ENCODE measurements at places on chromosomes 7 and 10. TPM values are rescaled to one million over a fixed set of nuclear protein-coding genes. Genes with fewer than 3 reads are reported as not detected.

GRCh38 chr10:103086261-103086660, 106.8 kb downstream of the NT5C2 start:
- no peaks in the 10 kb centered on the region for H3K27me3 ChIP-seq
- H3K4me1 ChIP-seq, result no peaks in the 10 kb centered on the region
- DNase-seq, result no peak
- H3K4me3 ChIP-seq, result no peak overlapping the region
- H3K36me3 ChIP-seq, result peaks cover 26% of the 10 kb centered on the region

GRCh38 chr7:141071260-141071854, 2.5 kb upstream of the TMEM178B start:
- peaks cover 12% of the 10 kb centered on the region for H3K4me1 ChIP-seq
- H3K27me3 ChIP-seq, result peaks cover 44% of the 10 kb centered on the region
- H3K27ac ChIP-seq, result no peak overlapping the region
- peak; percentile 72 for DNase-seq

DNA sequence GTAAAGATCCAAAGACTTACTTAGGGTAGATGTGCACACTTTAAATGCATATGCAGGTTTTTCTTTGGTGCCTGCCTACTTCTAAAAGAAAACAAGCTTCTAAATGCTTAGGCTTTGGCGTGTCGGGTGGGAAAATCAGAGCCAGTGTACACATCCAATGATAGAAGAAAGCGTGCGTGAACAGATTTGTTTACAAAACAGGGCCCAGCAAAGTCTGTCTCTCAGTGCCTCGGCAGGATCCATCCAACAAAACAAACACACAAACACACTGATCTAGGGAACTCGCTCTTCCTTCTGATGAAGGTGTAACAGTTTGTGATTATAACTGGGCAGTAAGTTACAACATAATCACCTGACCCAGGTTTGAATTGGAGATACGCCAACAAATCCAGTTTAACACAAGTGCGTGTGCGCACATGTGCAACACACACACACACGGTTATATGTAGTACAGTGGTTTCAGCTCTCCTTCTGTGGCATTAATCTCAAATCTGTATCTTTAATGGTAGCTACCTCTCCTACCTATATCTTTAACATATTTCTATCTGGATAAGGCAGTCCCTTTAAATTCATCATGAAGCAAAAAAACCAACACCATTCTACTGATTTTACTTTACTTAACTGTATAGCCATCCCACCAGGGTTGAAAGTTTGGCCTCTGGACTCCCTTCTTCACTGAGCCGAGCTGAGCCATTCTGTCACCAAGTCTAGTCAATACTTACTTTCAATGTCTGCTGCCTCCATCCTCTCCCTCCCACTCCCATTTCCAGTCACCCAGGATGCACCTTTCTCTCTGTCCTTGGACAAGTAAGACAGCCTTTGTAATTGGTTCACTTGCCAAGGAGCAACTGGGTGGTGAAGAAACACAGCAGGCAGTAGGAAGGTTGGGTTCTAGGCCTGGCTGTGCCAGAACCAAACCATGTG, 184.4 kb upstream of the KLF14 start:
- H3K4me3 ChIP-seq, result peak overlapping the region; percentile 46
- peaks cover 85% of the 10 kb centered on the region for H3K36me3 ChIP-seq
- H3K27ac ChIP-seq, result peak overlapping the region; percentile 83

- H3K4me3 ChIP-seq, result peak overlapping the region; percentile 24
- no peaks in the 10 kb centered on the region for H3K36me3 ChIP-seq
- DNase-seq, result no peak
- H3K4me1 ChIP-seq, result peaks cover 14% of the 10 kb centered on the region
Observed at GRCh38 chr10:95291365-95292039, 699 bp upstream of the PDLIM1 start.

- H3K36me3 ChIP-seq, result no peaks in the 10 kb centered on the region
- peak; percentile 41 for DNase-seq
- no peak within 1 kb of the TSS for H3K4me3 ChIP-seq
- no peaks in the 10 kb centered on the region for H3K4me1 ChIP-seq
- H3K27ac ChIP-seq, result no peak within 1 kb of the TSS
- peaks cover 52% of the 10 kb centered on the region for H3K27me3 ChIP-seq
Observed at GRCh38 chr10:114239117-114239993, at the start of gene VWA2. VWA2 (plus strand) TSS chr10:114239254; CDS start chr10:114248714, 9,460 bp downstream.

- DNase-seq, result no peak
- no peaks in the 10 kb centered on the region for H3K27me3 ChIP-seq
- H3K4me3 ChIP-seq, result no peak within 1 kb of the TSS
- no peak within 1 kb of the TSS for H3K27ac ChIP-seq
Observed at GRCh38 chr7:56092789-56093531, at the start of gene PHKG1. PHKG1 (minus strand) TSS chr7:56092952; CDS start chr7:56088941, 4,011 bp downstream.

DNA sequence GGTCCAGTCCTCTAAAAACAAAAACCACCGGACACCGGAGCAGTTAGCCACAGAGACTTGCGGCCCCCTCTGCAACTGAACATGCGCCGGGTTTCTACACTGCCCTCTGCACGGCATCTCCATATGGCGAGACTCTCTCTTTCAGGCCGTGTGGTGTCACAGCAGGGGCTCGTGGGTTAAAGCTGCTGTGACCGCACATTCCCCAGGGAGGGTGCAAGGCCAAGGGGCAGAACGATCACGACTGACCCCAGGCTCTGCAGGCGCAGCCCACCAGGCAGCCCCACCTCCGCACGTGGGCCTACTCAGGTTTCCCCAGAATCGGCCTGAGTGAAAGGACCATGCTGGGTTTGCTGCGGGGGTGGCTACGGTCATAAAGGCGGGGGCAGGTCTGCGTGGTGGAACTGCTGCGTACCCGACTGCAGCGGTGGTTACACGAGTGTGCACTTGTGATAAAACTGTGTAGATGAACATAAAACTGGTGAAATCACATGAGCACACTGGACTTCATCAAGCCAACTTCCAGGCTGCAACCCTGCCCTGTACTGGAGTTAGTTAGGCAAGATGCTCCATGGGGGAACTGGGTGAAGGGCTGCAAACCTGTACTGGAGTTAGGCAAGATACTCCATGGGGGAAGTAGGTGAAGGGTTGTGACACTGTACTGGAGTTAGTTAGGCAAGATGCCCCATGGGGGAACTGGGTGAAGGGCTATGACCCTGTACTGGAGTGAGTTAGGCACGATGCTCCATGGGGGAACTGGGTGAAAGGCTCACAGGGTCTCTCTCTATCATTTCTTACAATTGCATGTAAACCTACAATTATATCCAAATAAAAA, 81.4 kb upstream of the PPP2R2D start:
- no peak for DNase-seq
- peaks cover 2% of the 10 kb centered on the region for H3K27me3 ChIP-seq
- H3K4me1 ChIP-seq, result no peaks in the 10 kb centered on the region
- H3K36me3 ChIP-seq, result no peaks in the 10 kb centered on the region
- H3K27ac ChIP-seq, result no peak overlapping the region
- no peak overlapping the region for H3K4me3 ChIP-seq

DNA sequence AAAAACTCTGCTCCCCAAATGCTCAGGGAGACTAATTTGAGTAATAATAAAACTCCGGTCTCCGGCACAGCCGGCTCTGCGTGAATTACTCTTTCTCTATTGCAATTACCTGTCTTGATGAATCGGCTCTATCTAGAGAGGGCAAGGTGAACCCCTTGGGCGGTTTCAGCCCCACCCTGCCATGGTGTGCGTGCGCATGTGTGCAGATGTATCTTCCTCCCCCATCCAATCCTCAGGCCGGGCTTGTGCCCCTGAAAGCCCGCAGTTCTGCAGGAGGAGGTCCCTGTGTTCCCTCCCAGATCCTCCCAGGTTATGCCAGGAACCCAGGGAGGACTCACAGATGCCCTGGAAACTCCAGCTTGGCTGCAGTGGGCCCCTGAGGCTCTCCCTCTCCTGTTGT, 48.3 kb upstream of the MYL10 start:
- H3K4me1 ChIP-seq, result no peaks in the 10 kb centered on the region
- no peak overlapping the region for H3K27ac ChIP-seq
- H3K4me3 ChIP-seq, result no peak overlapping the region
- no peaks in the 10 kb centered on the region for H3K27me3 ChIP-seq
- no peaks in the 10 kb centered on the region for H3K36me3 ChIP-seq

GRCh38 chr7:116518961-116519360, 5.9 kb upstream of the CAV1 start:
- H3K4me1 ChIP-seq, result no peaks in the 10 kb centered on the region
- no peak for DNase-seq
- peaks cover 39% of the 10 kb centered on the region for H3K27me3 ChIP-seq
- H3K4me3 ChIP-seq, result no peak overlapping the region
- no peaks in the 10 kb centered on the region for H3K36me3 ChIP-seq
- no peak overlapping the region for H3K27ac ChIP-seq

GRCh38 chr7:69588773-69589172, 9.5 kb upstream of the AUTS2 start:
- H3K4me1 ChIP-seq, result no peaks in the 10 kb centered on the region
- H3K4me3 ChIP-seq, result no peak overlapping the region
- H3K36me3 ChIP-seq, result no peaks in the 10 kb centered on the region
- DNase-seq, result no peak
- H3K27ac ChIP-seq, result no peak overlapping the region

GRCh38 chr10:13536674-13537366, 8.0 kb upstream of the BEND7 start:
- peak; percentile 53 for DNase-seq
- no peak overlapping the region for H3K27ac ChIP-seq
- H3K27me3 ChIP-seq, result peaks cover 35% of the 10 kb centered on the region
- no peaks in the 10 kb centered on the region for H3K36me3 ChIP-seq
- H3K4me1 ChIP-seq, result no peaks in the 10 kb centered on the region

- H3K27ac ChIP-seq, result no peak within 1 kb of the TSS
- no peaks in the 10 kb centered on the region for H3K36me3 ChIP-seq
- DNase-seq, result no peak
- peaks cover 35% of the 10 kb centered on the region for H3K27me3 ChIP-seq
- no peak within 1 kb of the TSS for H3K4me3 ChIP-seq
Observed at GRCh38 chr10:93601146-93601773, at the start of gene RBP4. RBP4 (minus strand) TSS chr10:93601235; CDS start chr10:93601028, 207 bp downstream.

DNA sequence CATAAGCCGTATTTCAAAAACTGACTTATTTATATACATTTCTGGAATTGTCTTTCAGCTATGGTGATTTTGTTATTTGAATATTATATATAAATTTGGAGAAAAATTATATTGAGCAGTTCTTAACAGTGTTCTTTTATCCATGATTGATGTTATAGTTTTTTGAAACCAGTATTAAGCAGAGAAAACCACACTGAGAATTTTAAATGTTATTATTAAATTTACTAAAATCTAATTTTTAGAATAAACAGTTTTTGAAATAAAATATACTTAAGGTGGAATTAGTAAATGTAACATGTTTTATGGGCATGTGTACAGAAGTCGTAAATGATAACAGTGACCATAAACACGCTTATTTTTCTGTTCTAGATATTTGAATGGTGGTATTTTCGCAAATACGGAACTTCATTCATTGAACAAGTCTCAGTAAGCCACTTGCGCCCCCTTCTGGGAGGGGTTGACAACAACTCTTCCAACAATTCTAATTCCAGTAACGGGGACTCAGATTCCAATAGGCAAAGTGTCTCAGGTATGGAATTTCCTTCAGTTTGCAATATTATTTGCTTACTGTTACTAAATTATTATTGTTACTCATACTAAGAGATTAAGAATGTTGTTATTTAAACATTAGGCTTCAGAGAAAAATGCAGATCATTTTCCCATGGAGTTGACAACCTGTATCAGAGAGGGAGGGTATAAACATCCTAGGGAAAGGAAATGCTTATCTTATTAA, 166.1 kb downstream of the ST7 start:
- DNase-seq, result peak; percentile 80
- H3K36me3 ChIP-seq, result no peaks in the 10 kb centered on the region
- H3K4me3 ChIP-seq, result no peak overlapping the region
- H3K27ac ChIP-seq, result no peak overlapping the region
- H3K4me1 ChIP-seq, result peaks cover 1% of the 10 kb centered on the region

GRCh38 chr7:27689591-27690164, 27.0 kb upstream of the HIBADH start:
- no peaks in the 10 kb centered on the region for H3K4me1 ChIP-seq
- no peak overlapping the region for H3K4me3 ChIP-seq
- peaks cover 11% of the 10 kb centered on the region for H3K27me3 ChIP-seq
- H3K27ac ChIP-seq, result no peak overlapping the region
- peaks cover 4% of the 10 kb centered on the region for H3K36me3 ChIP-seq
- peak; percentile 24 for DNase-seq

GRCh38 chr7:98630149-98630548, 13.1 kb downstream of the NPTX2 start:
- H3K4me1 ChIP-seq, result no peaks in the 10 kb centered on the region
- no peak overlapping the region for H3K27ac ChIP-seq
- no peak overlapping the region for H3K4me3 ChIP-seq

GRCh38 chr10:19932806-19933371, 116.7 kb downstream of the PLXDC2 start:
- no peak overlapping the region for H3K4me3 ChIP-seq
- no peak for DNase-seq
- no peak overlapping the region for H3K27ac ChIP-seq
- no peaks in the 10 kb centered on the region for H3K36me3 ChIP-seq
- H3K27me3 ChIP-seq, result no peaks in the 10 kb centered on the region

DNA sequence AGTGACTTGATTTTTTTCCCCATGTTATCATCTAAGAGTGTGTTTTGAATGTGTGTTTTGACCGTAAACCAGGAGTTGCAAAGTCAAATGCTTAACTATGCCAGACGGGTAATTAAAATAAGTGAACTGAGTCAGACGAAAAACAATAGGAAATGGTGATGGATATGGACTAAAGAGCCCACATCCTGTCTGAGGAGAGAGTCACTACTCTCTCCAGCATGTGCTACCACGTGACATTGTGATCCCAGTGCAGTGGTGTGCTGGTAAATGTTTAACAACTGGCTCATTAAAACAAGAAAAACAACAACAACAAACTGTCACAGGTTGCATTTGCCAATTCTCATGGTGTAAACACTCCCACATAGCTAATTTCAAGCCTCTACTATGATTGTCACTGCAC, 164.3 kb downstream of the SUGCT start:
- no peak overlapping the region for H3K4me3 ChIP-seq
- no peak overlapping the region for H3K27ac ChIP-seq
- peaks cover 2% of the 10 kb centered on the region for H3K4me1 ChIP-seq
- peaks cover 1% of the 10 kb centered on the region for H3K27me3 ChIP-seq

- no peaks in the 10 kb centered on the region for H3K27me3 ChIP-seq
- no peaks in the 10 kb centered on the region for H3K36me3 ChIP-seq
- H3K4me3 ChIP-seq, result no peak overlapping the region
- H3K27ac ChIP-seq, result no peak overlapping the region
Observed at GRCh38 chr7:23230641-23231101, 15.9 kb upstream of the GPNMB start.

The PON1 gene
- total RNA-seq, result not detected

The HOXA3 gene
- total RNA-seq, result not detected

The ERVW-1 gene
- not detected for total RNA-seq

The HECW1 gene
- not detected for total RNA-seq

The CD36 gene
- not detected for total RNA-seq

The EZH2 gene
- total RNA-seq, result 102 TPM

The GPR85 gene
- total RNA-seq, result not detected

The CC2D2B gene
- total RNA-seq, result 0.15 TPM

The ATOH7 gene
- not detected for total RNA-seq

The COL13A1 gene
- total RNA-seq, result not detected

The SLC4A2 gene
- 46.7 TPM for total RNA-seq

The PPP1R3C gene
- not detected for total RNA-seq
